ENCODE measurements at places on chromosomes 12 and 14.

DNA sequence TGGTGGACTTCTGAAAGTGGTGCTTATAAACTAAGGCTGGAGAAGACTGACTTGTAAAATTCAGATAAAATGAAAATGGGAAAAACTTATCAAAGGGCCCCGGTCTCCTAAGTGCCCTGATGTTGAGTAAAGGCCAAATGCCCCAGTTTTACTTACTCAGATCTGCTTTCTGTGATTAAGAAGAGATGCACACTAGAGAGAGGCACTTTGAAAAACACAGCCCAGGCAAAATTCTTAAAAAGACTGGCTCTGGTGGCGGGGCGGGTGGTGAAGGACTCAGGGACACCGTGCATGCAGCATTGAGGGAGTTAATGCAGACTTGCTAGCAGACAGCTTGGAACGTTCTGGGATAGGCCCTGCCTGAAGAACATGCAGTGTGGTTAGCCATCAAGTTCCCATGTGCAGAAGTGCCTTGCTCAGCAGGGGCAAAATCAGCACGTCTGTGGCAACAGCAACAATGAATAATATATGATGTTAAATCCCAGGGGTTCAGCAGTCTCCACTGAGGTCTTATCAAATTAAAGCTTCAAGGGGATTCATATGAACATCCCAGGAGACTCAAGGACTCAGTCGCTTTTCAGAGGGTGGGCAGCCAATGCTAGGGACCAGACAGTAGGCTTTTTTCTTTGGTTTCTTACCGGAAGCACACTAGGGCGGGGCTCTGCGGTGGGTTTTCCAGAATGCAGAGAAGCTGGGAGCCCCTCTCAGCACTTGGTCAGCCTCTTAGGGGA is 105.0 kb downstream of the DAD1 start:
- H3K4me3 ChIP-seq: no peak overlapping the region
- H3K27me3 ChIP-seq: peaks cover 40% of the 10 kb centered on the region
- no peaks in the 10 kb centered on the region for H3K36me3 ChIP-seq
- H3K27ac ChIP-seq: no peak overlapping the region
- DNase-seq: no peak

DNA sequence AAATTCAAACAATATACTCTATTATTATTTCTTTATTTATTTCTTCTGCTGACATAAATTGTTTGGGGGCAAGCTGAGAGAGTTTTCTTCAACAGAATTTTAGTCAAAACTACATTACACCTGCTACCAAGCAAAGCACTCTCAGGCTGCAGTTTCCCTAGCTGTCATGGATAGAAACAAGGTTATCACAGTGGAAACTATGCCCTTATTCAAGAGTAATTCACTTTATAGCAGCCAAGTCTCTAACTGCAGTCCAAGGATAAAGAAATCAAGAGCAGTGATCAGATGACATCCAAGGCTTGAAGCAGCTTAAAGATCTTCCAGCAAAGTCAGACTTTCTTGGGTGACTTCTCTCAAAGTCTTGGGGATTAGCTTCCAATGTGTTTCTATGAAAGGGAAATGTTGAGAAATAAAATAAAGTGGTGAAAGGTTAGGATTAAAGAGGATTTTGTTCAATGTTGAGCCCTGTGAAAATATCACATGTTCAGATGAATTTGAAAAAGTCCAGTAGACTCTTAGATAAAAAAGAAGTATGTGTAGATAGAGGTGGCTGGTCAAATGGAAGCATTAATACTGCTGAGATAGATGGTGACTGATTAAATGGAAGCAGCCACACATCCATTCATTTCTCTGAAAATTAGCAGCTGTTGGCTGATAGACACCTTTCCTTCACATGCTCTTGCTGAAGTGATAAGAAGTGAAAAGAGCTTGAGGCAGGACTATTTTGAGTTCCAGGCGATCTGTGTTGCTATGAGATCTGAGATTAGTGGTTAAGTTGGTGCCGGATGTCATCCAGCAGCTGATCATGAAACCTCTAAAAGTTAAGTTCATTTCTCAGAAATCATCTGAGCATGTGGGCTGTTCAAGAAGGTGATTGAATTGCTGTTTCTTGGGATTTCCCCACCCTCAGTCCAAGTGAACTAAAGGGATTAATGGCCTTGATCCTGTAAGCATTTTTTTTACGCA is 257.8 kb upstream of the BTG1 start:
- DNase-seq: no peak
- H3K4me3 ChIP-seq: no peak overlapping the region
- H3K27ac ChIP-seq: no peak overlapping the region
- H3K4me1 ChIP-seq: peaks cover 17% of the 10 kb centered on the region
- no peaks in the 10 kb centered on the region for H3K36me3 ChIP-seq

DNA sequence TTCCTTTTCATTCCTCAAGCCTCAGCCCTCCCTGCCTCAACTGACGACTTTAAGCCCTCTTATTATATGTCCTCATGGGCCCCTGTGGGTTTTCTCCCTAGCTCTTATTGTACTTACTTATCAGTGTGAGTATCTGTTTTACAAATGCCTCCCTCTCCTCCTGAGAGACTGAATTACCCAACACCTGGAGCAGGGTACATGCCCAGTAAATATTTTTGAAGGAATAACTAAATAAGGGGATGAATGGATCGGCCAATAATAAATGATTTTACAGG is 95.8 kb upstream of the SLC35F4 start:
- no peak overlapping the region for H3K4me3 ChIP-seq
- H3K36me3 ChIP-seq: no peaks in the 10 kb centered on the region
- H3K27ac ChIP-seq: no peak overlapping the region
- no peak for DNase-seq

DNA sequence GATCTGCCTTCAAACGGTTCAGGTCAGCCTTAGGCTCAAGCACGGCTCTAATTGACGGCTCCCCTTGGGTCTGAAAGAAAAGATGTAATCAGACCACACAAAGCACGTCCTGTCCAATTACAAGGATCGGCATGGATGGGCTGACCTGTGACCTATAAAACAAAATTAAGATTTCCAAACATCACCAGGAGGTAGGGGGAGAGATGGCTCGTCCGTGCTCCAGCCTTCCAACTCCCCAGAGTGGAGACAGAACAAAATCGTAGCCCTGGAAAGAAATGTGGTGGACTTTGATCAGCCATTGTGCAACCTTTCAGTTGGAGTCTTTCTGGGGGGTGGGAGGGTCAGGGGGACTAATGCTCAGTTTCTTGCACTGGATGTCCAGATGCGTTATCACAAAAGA is 226.6 kb upstream of the DIO3 start:
- H3K4me1 ChIP-seq: peaks cover 26% of the 10 kb centered on the region
- peak overlapping the region; percentile 48 for H3K4me3 ChIP-seq
- DNase-seq: no peak
- peaks cover 28% of the 10 kb centered on the region for H3K27me3 ChIP-seq
- peak overlapping the region; percentile 4 for H3K27ac ChIP-seq

GRCh38 chr12:2397356-2398045 is 344.7 kb downstream of the CACNA1C start:
- peaks cover 2% of the 10 kb centered on the region for H3K27me3 ChIP-seq
- H3K27ac ChIP-seq: peak overlapping the region; percentile 46
- H3K36me3 ChIP-seq: peaks cover 8% of the 10 kb centered on the region
- H3K4me1 ChIP-seq: no peaks in the 10 kb centered on the region

GRCh38 chr12:107014055-107014454 is 27.1 kb upstream of the MTERF2 start:
- H3K4me1 ChIP-seq: no peaks in the 10 kb centered on the region
- no peak for DNase-seq
- H3K4me3 ChIP-seq: no peak overlapping the region
- peaks cover 14% of the 10 kb centered on the region for H3K36me3 ChIP-seq

DNA sequence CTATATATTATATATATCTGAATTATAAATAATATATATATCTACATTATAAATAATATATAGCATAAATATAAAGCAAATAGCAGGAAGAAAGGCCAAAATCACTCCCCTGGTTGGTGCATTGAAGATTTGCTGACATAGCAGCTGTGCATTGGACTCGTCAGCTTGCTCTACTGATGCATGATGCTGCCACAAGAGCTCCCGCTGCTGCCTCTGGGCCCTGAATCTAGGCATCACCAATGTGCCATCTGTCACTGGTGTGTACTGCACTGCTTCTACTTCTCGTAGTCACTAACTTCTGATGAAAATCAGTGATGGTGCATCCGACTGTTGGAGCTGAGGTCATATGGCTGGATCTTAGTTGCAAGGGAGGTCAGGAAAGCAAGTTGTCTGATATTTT is 205.0 kb downstream of the ADAMTS20 start:
- H3K4me3 ChIP-seq: no peak overlapping the region
- H3K27me3 ChIP-seq: peaks cover 2% of the 10 kb centered on the region
- H3K27ac ChIP-seq: no peak overlapping the region
- H3K36me3 ChIP-seq: no peaks in the 10 kb centered on the region
- DNase-seq: no peak
- H3K4me1 ChIP-seq: peaks cover 8% of the 10 kb centered on the region

- no peak overlapping the region for H3K4me3 ChIP-seq
- peaks cover 6% of the 10 kb centered on the region for H3K4me1 ChIP-seq
- peaks cover 5% of the 10 kb centered on the region for H3K27me3 ChIP-seq
- H3K36me3 ChIP-seq: no peaks in the 10 kb centered on the region
These were observed 52.2 kb downstream of the PHETA1 start for GRCh38 chr12:111316671-111317070.

DNA sequence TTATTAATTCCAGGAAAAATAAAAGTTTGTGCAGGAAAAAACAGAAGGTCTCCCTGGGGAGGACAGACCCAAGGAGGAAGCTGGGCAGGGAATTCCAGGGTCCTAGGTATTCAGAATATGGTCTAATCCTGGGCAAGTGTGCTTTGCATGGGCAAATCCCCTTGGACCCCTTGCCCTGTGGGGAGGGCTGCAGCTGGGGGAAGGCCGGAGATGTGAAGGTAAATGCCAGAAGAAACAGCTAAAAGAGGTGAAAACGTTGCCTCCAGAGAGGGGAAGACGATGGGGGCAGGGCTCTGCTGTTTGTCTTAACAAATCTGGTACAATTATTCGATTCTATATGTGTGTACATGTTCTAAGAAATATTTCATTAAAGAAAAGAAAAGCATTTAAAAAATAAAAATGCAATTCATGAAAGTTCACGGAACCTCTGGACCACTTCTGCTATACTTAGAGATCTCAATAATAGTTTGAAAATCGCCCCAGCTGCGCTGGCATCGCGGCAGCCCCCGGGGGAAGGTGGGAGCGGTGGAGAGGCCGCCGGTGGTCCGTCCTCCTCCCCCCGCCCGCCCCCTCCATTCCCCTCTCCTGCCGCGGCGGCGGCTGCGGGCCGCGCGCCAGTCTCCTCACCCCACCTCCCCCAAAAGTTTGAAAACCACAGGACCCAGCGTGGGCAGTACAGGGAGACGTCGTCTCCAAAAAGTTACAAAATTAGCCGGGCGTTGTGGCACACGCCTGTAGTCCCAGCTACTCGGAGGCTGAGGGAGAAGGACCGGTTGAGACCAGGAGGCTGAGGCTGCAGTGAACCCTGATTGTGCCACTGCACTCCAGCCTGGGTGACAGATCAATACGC is 1.5 kb upstream of the PRPF40B start:
- H3K36me3 ChIP-seq: no peaks in the 10 kb centered on the region
- peak overlapping the region; percentile 88 for H3K27ac ChIP-seq
- peak overlapping the region; percentile 92 for H3K4me3 ChIP-seq

DNA sequence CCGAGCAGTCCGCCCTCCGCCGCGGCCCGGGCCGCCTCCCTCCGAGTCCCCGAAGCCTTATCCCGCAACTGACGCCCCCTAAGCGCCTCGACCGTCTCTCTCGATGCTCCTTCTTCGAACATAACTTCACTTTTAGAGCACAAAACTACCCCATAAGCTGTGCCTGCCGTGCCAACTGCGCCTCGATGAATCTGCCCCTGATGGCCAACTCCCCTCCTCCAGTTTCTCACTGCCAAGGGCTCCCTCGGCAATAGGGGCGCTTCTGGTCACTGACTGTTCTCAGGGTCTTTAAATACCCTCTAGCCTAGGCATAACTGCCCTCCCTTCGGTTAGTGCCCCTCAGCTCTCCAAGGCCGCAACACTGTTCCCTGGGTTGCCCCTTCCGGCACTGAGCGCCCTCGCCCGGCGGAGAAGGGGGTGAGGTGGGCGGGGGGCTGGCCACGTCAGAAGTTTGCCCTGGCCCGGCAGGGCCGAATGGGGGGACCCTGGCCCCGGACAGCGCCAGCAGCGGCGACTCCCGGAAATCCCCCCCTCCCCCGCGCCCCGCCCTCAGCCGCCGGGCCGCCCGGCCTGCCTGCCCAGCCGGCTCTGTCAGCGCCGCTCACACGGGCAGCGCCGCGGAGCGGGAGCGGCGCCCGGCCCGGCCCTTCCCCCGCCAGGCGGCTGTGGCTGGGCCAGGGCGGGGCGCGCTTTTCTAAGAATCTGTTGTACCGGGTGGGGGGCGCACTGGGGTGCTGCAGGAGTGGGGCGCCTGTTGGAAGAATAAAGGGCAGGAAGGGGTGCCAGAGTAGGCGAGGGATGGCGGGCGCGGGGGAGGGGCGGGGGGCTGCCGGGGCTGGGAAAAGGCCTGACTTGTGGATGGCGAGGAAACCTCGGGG is 10.6 kb downstream of the RARG start:
- H3K4me1 ChIP-seq: peaks cover 57% of the 10 kb centered on the region
- peak overlapping the region; percentile 97 for H3K27ac ChIP-seq
- H3K27me3 ChIP-seq: peaks cover 9% of the 10 kb centered on the region

GRCh38 chr12:55931317-55931779 is 386 bp downstream of the DGKA start:
- H3K4me1 ChIP-seq: peaks cover 22% of the 10 kb centered on the region
- H3K27me3 ChIP-seq: peaks cover 38% of the 10 kb centered on the region
- peak overlapping the region; percentile 97 for H3K27ac ChIP-seq
- no peak for DNase-seq
- peak overlapping the region; percentile 97 for H3K4me3 ChIP-seq

DNA sequence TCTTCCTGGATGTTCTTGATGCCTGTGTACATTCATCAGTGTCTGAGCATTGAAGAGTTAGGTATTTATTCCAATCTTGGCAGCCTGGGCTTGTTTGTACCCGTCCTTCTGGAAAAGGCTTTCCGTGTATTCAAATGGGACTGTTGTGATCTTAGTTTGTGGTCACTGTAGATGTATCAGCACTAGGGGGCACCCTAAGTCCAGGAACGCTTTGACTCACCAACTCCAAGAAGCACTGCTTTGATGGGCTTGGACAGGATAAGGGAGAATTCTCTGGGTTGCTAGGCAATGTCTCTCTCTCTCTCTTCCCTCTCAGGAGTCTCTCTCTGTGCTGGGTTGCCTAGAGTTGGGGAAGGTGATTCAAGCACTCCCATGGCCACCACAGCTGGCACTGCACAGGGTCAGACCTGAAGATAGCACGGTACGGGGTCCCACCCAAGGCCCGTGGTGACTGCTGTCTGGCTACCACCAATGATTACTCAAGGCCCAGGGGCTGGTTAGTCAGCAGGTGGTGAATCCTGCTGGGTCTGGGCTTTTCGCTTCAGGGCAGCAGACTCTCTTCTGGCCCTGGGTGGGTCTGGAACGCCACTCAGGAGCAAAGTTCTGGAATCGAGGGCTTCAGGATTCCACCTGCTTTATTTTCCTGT is 211.1 kb upstream of the RGS6 start:
- no peak overlapping the region for H3K4me3 ChIP-seq
- H3K27ac ChIP-seq: no peak overlapping the region
- no peak for DNase-seq
- H3K27me3 ChIP-seq: no peaks in the 10 kb centered on the region
- peaks cover 15% of the 10 kb centered on the region for H3K4me1 ChIP-seq
- peaks cover 19% of the 10 kb centered on the region for H3K36me3 ChIP-seq

GRCh38 chr14:21017528-21018245 is 7.2 kb downstream of the NDRG2 start:
- no peak overlapping the region for H3K27ac ChIP-seq
- H3K4me1 ChIP-seq: peaks cover 21% of the 10 kb centered on the region
- H3K27me3 ChIP-seq: peaks cover 7% of the 10 kb centered on the region
- no peak overlapping the region for H3K4me3 ChIP-seq

Measured in type B pancreatic cell (in vitro differentiated cells).